ENCODE measurements at places on chromosomes 2 and 18.

DNA sequence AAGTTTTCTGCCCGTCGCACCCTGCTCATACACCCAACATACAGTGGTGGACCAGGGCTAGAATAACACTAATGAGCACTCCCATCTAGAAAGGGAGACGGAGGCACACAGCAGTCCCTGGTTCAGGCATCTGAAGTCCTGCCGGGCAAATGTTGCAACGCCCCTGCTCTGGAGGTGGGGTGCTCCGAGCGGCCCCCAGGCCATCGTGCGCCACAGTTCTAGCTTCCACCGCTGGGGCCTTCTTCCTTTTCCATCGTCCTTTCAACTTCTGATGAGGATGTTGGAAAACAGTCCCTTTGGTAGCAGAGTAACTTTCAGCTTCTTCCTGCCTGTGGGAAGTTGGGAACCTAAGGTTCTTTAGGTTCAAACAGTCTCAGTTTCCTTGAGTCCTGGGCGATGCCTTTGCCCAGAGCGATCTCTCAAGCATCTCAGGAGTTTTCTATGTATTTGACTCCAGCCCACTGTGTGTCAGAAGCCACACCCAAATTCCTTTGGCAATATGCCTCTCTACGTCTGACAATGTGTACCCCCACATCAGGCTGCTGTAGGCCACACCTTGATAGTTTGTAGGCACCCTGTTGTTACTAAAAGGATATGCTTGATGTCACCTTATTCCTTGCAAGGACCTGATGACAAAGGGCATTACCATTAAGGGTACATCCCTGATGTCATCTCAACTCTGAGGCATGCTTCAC, 258.8 kb downstream of the GLI2 start:
- DNase-seq = no peak

DNA sequence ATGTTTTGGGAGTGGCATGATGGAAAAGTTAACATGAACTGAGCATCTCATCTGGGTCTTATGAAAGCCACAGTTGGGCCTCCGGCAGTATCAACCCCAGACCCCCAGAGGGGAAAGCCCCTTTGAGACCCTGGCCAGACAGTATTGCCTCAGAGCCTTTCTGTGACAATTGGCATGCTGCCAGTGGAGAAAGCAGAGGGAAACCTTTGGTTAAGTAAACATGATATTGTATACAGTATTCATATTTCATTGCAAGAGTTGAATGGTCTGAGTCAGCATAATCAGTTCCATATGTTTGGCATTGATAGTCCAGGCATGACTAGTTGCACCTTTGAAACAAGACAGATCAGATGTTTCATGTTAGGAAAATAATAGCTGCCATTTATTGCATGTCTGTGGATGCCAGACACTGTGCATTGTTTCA, 20.0 kb downstream of the MERTK start:
- no peak for DNase-seq

- DNase-seq = no peak
These were observed 292.8 kb upstream of the FBXO11 start for GRCh38 chr2:48199070-48199469.

DNA sequence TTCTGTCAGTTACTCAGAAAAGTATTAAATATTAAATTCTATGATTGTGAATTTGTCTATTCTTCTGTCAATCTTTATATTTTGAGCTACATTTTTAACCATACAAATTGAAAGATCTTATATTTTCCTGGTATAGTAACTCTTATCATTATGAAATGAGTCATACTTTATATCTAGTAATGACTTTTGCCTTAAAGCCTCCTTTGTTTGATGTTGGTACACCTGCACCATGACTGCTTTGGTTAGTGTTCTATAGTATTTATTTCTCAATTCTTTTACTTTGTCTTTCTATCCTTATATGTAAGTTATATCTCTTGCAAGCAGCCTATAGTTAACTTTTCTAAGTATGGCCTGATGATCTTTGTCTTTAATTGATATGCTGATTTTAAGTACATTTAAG, 13.0 kb downstream of the ZNF236 start:
- DNase-seq = no peak

DNA sequence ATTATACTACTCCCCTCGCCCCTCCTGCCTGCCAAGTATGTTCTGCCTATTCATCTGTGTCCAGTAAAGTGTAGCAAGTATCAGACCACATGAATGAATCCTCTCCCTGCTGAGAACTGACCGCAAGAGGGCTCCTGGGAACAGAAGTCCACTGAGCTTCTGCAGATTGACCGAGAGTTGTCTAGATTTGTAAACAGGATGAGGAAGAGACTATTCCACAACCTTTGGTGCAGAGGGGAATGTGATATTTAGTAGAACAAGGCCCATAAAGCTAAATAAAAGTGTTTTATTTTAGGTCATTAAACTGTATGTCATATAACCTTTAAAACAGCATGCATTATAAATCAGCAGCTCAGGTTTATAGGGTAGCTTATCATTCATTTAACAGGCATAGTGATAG, 377.0 kb downstream of the DCC start:
- DNase-seq = no peak

GRCh38 chr2:24342110-24342910, 18.0 kb downstream of the ITSN2 start:
- DNase-seq = no peak

DNA sequence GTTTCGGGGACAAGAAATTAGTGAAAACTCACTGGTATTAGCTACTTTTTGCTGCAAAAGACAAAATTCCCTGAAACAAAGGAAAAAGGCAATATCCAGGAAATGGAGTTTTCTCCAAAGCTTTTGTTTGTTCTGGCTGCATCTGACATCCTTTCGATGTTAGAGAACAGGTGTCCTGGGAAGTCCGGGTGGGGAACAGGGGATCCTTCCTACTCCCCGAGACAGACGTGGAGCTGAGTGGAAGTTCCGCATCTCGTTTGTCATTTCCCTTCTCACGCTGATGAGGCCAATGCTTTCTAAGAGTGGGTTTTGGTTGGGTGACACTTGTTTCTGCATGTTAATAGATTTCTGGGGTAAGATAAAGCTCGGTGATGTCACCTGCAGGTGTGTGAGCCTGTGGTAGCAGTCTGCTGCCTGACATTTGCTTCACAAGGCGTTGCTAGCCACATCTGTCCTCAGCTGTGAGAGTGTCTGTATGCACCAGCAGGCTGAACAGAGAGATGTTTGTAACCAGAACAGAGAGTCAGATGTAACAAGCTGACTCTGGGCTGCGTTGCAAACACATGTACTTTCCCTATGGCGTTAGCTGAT, 125.9 kb downstream of the ACOXL start:
- peak; percentile 47 for DNase-seq

- no peak for DNase-seq
These were observed 101.9 kb downstream of the THADA start for GRCh38 chr2:43493954-43494353.

DNA sequence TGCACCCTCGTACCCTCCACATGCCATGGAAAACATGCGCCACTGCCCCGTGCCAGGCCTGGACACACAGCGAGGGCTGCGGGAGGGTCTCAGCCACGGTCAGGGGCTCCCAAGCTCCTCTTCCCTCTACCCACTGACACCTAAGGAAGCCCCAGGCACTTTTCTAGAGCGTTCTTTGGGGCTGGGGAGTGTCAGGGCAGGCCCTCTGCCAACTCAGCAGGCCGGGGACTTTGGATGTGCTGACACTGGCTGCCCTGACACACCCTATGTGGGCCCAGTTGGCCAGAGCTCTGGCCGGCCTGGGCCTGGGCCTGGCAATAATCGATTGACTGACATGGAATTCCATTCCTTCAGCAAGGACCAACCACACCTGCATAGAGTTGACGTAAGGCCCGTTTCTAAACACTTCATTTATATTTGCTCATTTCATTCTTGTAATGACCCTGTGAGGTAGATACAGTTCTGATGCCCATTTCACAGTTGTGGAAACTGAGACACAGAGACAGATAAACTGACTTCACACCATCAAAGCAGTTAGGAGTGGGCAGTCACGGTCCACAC, 70.5 kb downstream of the ZFP36L2 start:
- no peak for DNase-seq
